NT2/D1 (cell line): ENCODE measurements at places on chromosomes 1 and 21.

DNA sequence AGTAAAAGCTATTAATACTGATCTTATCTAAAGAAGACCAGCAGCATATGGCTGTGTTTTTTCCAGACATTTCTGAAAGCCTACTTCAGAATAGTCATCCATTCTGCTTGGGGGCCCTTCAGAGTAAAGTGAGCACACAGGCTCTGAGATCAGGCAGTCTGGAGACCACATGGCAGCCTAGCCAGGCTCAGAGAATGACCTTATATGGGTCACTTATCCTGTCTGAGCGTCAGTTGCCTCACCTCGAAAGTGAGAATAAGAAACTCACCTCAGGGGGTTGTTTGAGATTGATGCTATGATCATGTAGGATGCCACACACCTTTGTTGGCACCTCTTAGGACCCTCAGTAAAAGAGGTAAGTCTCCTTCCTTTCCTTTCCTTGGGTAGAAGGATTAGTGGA is 270.4 kb downstream of the GRIK1 start:
- DNase-seq = no peak

DNA sequence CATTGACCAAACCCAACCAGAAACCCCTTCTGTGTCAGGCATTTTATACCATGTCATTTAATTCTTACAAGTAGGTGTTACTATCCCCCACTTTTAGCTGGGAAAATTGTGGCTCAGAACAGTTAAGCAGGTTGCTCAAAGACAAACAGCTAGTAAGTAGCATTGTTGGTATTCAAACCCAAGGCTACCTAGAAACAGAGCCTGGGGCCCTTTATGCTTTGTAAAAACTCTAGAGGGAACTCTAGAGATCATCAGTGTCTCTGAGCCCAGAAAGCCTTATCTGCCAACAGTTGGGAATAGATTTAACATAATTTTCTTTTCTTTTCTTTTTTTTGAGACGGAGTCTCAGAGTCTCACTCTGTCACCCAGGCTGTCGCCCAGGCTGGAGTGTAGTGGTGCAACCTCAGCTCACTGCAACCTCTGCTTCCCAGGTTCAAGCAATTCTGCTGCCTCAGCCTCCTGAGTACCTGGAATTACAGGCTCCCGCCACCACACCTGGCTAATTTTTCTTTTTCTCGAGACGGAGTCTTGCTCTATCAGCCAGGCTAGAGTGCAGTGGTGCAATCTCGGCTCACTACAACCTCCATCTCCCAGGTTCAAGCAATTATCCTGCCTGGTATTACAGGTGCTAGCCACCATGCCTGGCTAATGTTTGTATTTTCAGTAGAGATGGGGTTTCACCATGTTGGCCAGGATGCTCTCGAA is 48.5 kb upstream of the OSBPL9 start:
- no peak for DNase-seq

GRCh38 chr21:23541571-23541970 is 2065.7 kb downstream of the MRPL39 start:
- no peak for DNase-seq

GRCh38 chr1:111127923-111128643 is 11.8 kb downstream of the DRAM2 start:
- no peak for DNase-seq

DNA sequence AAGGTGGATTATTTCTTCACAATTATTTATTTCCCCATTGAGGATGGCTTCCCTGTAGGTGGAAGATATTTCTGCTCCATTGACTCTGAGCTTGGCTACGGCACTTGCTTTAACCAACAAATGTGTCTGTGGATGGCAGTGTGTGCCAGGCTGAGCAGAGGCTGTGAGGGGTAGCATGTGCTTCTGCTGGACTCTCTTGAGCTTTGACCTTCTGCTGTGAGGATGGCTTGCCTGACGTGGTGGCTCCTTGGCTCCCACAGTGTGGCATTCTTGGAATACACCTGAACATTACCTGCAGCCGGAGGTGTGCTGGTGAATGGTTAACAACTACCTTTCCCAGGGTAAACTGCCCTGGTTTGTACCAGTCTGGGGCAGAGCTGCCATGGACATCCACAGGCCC is 46.8 kb downstream of the WDR3 start:
- DNase-seq = no peak

GRCh38 chr1:32962248-32962896 is 2.2 kb downstream of the RNF19B start:
- DNase-seq = no peak

DNA sequence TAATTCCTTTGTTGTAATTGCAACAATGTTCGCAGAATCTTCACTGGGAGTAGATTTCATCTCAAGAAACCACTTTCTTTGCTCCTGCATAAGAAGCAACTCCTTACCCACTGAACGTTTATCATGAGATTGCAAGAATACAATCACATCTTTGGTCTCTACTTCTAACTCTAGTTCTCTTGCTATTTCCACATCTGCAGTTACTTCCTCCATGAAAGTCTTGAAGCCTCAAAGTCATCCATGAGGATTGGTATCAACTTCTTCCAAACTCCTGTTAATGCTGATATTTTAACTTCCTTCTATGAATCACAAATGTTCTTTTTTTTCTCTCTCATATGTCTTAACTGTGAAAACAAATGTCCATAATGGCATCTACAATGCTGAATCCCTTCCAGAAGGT is 118.6 kb upstream of the RAB4A start:
- DNase-seq = no peak
